GM04503 (cell line): ENCODE measurements at places on chromosomes 6 and 20.

DNA sequence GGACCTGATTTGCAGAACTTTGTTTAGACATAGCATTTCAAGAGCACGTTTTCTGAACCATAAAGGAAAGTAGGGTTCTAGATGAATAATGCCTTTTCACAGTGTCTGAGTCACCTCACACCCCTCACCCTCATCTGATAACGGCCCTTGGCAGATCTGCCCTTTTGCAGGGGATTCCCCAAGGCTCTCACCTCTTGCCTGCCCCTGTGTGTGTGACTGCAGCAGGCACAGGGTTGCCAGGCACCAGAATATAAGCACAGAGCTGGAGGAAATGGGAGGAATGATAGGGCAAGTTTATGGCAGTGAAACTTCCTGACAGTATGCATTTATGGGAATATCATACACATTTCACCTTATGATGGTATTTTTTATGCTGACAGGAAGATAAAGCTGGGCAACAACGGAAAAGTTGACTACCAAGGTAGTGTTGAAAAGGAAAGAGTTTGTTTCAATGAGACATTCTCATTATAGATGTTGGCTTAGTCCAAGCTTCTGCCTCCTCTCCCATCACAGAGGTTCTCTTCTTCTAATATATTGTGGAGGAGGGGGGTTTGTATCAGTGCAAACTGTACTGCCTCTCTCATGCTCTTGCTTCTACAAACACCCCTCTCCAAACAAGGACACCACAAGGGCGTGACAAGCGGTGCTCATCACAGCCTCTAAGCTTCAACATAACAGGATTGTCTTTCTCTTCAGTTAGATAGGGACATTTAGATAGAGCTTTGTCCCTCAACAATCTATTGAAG lies 101.5 kb upstream of the BACH2 start:
- DNase-seq, result no peak

- DNase-seq, result no peak
These were observed 14.4 kb downstream of the MYB start for GRCh38 chr6:135195522-135195921.

DNA sequence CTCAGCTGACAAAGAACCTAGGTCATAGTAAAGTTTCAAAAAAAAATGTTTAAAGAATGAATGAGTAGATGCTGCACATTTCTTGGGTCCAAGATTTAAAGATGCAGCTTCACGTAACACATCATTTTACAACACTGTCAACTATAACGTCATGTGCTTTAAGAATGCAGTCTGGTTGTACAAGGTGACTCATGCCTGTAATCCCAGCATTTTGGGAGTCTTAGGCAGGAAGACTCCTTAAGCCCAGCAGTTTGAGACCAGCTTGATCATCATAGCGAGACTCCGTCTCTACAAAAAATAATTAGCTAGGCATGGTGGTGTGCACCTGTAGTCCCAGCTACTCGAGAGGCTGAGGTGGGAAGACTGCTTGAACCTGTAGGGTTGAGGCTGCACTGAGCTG lies 21.9 kb downstream of the SLC17A5 start:
- DNase-seq, result no peak

- no peak for DNase-seq
These were observed 107.8 kb upstream of the AHI1 start for GRCh38 chr6:135605278-135605790.

DNA sequence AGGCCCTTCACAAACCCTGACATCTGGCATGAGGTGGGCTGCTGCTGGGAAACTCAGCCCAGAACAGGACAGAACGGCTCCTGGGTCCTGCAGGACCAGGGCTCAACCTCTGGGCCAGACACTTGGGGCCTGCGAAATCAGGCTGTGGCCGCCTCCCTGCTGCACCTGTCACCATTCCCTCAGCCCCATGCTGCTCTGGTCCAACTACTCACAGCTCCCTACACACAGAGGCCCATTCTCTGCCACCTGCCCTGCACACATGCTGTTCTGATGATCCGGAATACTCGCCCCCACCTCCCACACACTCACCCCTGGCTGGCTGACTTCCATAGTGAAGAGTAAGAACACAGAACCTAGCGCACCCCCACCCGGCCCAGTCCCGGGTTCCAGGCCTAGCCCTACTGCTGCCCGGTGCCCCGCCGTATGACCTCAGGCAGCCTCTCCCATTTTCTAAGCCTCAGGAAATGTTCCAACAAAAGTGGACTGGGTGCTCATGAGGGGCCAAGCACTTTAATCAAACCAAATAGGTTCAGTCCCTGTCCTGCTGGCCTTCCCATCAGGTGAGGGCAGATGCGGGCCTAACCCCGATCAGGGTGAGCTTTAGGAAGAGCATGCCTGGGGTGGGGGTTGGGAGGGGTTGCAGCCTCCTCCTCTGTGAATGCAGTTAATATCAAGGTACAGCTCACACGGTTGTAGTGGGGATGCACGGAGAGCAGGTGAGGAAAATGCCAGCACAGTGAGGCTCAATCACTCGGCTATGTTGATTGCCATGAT lies 3.9 kb downstream of the PEDS1 start:
- DNase-seq, result no peak

GRCh38 chr20:61580958-61581824 lies 329.1 kb downstream of the CDH4 start:
- no peak for DNase-seq

GRCh38 chr6:49582529-49582928 lies 32.1 kb downstream of the C6orf141 start:
- DNase-seq, result no peak

DNA sequence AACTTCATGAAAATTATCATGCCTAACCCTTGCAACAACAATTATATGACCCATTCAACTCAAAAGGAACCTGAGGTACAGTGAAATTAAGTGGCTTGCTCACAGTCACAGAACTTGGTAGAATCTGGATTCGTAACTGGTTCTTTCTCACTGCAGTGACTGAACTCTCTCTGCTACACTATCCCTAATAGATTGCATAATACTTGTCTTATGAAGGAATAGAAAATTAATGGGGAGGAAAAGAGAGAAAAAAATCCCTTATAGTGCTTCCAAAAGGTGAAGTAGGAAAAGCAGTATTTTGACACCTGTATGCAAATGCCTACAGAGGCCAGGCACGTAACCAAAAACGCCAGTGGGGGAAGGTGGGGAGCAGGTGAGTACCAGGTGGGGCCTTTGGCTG lies 186.6 kb downstream of the LY86 start:
- DNase-seq, result no peak

GRCh38 chr20:4585104-4585753 lies 136.5 kb upstream of the PRND start:
- DNase-seq, result peak; percentile 61

DNA sequence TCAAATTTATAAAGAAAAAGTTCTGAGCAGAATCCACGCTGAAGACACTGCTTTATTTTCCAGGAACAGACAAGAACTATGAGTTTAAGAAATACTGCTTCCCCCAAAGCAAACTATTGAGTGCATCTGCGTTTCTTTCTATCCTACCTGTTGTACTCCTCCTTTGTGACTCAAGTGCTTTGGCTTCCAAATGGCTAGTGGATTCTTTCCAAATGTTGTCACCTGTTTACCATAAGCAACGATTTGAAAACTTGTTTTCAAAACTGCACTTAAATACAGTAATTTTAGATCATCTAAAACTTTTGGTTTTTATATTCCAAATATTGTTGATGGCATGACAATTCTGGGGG lies 9.5 kb downstream of the PXDC1 start:
- DNase-seq, result no peak

DNA sequence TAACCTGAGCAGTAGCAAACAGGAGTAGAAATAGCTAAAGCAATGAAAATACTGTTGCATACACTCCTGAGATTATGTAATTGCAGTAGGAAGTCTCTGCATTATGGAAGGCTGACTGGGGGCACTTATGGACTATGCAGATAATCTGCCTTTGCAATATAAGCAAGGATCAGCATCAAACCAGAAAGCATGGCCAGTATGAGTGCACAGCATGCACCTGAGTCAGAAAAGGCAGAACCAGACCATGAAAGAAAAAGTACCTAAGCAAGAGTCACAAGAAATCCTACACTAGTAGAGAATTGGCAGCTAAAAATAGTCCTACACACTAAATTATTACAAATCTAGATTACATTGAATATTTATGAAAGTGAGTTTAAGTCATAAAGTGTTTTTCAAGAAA lies 164.3 kb downstream of the KIF6 start:
- no peak for DNase-seq

DNA sequence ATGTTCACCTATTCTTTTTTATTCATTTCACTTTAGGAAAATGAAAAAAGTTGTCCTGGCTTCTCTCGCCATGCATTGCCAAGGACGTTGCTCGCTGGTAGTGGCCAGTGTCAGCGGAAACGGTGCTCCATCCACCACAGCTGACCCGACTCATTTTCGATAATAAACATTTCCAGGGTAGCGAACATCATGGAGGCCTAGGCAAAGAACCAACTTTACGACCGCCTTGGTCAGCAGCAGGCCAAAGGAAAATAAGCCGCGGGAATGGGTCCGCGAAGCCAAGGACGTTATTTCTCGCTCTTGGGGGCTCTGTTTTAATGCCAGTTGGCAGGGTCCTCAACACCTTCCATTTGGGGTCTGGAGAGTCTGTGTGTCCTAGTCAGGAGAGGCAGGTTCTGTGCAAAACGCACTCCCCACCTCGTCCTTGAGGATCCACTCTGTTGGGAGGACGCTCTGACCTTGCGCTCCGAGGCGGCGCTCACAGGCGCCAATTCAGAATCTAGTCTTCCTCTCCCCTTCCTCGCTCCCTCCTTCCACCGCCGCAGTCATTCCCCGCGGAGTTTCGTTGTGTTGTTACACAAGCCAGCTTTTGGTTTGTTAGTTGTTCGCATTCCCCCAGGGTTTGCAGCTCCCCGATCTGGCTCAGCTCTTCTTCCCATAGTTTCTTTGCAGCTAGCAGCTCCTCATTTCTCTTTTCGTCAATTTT lies 4.1 kb upstream of the PAX1 start:
- DNase-seq, result no peak

GRCh38 chr6:63644668-63645326 lies 9.2 kb downstream of the PHF3 start:
- DNase-seq, result peak; percentile 33

DNA sequence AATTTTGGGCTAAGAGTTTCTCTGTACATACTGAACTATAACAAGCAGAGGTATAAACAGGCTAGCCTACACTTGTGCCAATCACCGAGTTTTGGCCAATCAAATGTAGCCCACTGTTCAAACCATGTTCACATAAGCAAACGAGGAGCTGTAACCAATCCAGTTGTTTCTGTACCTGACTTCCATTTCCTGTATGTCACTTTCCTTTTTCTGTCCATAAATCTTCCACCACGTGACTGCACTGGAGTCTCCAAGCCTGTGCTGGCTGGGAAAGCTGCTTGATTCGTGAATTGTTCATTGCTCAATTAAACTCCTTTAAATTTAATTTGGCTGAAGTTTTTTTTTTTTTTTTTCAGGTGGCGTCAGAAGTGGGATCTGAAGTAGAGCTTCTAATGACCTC lies 332.9 kb downstream of the RNF144B start:
- no peak for DNase-seq

DNA sequence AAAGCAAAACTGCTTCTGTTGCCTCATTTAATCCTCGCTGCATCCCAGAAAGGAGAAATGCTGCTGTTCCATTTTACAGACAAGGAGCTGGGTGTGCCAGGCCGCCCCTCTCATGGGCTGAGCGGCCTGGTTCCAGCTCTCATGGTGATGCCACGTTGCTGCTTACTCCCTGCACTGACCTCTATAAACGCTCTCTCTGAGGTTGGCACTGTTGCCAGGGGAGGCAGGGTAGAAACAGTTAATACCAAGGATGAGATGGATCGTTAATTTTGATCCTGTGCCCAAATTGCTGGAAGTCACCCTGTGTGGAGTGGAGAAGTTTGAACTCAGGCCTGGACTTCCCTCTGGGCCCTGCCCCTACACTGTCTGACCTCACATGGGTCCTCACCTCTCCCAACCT lies 25.6 kb downstream of the SIRPA start:
- no peak for DNase-seq

DNA sequence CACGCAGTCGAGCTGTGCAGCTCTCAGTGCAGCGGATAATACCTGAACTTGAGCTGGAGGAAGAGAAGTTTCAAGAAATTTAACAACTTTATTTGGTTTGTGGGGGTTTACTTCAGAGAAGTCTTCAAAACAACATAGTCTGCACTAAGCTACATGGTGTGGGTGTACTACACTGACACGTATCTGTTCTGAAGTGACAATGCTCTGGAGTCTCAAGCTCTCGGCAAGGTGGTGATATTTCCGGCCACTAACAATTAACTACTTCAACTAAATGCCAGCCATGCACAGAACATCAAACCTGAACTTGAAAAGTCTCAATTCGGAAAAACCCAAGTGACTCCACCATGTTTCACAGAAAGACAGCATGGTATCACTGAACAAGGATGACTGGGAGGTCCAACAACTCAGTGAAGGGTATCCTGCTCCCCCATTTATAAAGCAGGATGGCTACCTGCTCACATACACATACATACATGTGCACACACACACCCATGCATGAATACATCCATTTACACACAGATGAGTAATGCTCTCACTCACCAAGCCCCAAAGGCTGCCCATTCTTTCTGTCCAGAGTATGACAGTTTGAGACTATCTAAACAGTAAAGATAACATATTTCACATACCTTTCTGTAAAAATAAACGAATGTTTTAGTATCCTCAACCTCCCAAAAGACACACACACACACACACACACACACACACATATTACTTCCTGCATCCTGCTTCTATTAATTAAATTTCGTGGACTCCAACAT lies 15.4 kb upstream of the ANKRD60 start:
- DNase-seq, result no peak

- DNase-seq, result no peak
These were observed 218.0 kb upstream of the ARID1B start for GRCh38 chr6:156559162-156559690.

DNA sequence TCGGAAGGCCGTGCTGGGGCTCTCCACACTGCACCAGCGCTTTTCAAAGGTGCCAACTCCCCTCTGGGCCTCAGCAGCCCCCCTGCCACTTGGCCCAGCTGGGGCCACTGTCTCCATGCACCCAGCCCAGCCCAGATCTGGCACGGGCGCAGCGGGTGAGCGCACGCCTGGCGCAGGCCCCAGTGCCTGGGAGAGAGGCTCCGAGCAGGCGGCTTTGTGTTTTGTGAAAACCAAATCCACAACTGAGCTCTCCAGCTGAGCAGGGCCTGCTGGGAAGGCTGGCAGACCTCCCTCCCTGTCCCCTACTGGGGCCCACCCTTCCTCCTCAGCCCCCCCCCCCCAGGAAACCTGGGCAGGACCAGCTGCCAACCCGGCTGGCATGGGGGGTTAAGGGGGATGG lies 17.0 kb downstream of the MDGA1 start:
- DNase-seq, result no peak

DNA sequence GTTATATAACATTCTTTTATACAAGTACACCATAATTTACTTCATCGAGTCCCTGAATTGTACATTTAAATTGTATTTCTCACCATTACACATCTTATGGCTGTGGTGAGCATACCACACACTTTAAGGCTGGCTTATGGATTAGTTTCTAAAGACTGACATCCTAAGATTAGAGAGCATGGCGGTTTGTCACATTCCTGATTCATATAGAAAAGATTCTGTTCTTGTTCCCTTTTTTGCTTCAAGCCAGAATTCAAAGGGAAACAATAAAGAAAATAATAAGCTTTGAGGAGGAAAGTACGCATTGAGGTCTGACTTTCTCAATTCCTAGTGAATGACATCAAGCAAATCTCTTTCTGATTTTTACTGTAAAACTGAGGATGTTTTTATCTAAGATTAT lies 2.5 kb downstream of the BTN1A1 start:
- no peak for DNase-seq
